Stimulated activated CD4-positive, alpha-beta T cell treated with anti-CD3 and anti-CD28 coated beads, Interleukin-1b, Interleukin-23, amount 100 ng/mL, for 1 hour (primary cell): ENCODE measurements at places on chromosomes 5 and 9.

GRCh38 chr9:86531273-86531970 lies 177.2 kb upstream of the TUT7 start:
- no peak for DNase-seq

GRCh38 chr5:135242021-135242865 lies 156.8 kb downstream of the MACROH2A1 start:
- no peak for DNase-seq

DNA sequence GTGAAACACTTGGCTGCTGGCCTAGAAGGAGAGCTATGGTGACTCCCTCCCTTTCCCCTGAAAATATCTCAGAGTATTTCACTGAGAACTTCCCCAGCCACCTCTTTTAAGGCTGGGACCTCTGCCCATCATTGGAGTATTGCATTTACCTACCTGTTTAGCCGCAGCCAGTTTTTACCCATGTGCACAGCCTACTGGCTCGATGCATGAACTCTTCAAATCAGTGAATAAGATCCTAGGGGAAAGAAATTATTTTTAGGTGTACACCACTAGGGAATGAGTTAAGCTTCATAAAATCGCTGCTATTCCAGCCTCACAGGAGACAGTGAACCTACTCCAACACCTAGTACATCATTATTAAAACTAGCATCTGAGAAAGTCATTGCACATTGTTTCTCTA lies 16.8 kb upstream of the FAM174A start:
- no peak for DNase-seq

DNA sequence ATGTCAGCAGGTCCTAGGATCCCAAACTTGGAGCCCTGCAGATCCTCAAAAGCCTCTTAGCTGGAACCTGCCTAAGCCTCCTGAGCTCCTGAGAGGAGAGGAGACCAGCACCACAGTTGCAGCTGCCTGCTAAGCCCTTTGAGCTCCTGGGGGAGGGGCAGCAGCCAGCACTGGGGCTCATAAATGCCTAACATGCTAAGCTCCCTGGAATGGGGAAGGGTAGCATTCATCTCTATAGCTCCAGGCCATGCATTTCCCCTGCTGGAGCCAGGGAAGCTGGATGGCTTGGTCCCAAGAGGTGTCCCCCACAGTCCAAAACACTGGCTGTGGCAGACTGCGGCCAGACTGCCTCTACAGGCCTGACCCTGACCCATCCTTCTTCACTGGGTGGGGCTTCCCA lies 182.7 kb downstream of the KCNN2 start:
- no peak for DNase-seq

GRCh38 chr5:57566914-57567313 lies 84.3 kb upstream of the ACTBL2 start:
- DNase-seq: no peak

DNA sequence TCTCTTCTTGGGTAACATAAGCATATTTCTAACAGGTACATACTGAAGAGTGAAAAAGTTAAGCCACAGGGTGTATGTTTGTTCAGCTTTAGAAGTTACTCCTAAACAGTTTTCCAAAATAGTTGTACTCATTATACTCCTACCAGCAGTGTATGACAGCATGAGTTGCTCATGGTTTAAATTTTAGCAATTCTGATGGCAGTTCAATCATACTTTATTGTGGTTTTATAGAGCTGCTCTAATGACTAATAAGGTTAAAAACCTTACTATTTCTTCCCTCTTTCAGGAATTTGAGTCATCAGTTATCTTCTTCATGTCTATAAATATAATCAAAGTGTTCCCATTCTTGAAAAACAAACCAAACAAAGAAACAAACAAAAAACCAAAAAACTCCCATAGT lies 81.5 kb downstream of the CAAP1 start:
- no peak for DNase-seq

DNA sequence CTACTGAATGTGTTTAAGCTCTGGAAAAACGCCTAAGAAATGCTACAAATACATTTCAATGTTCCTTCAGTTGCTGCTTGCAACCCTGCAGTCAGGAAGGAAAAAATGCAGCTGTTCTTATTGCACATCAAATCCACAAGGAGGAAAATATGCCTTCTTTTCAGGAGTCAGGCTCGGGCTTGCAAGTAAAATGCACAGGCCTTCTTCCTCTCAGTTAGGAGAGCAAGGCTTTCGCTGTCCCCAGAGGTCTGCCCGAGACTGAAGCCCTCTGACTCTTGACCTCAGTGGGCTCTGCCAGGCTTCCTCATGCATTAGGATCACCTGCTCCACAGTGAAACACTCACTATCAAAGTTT lies 899 bp upstream of the SHC3 start:
- no peak for DNase-seq

- no peak for DNase-seq
These were observed 6.5 kb upstream of the PTGES start for GRCh38 chr9:129759319-129759718.

DNA sequence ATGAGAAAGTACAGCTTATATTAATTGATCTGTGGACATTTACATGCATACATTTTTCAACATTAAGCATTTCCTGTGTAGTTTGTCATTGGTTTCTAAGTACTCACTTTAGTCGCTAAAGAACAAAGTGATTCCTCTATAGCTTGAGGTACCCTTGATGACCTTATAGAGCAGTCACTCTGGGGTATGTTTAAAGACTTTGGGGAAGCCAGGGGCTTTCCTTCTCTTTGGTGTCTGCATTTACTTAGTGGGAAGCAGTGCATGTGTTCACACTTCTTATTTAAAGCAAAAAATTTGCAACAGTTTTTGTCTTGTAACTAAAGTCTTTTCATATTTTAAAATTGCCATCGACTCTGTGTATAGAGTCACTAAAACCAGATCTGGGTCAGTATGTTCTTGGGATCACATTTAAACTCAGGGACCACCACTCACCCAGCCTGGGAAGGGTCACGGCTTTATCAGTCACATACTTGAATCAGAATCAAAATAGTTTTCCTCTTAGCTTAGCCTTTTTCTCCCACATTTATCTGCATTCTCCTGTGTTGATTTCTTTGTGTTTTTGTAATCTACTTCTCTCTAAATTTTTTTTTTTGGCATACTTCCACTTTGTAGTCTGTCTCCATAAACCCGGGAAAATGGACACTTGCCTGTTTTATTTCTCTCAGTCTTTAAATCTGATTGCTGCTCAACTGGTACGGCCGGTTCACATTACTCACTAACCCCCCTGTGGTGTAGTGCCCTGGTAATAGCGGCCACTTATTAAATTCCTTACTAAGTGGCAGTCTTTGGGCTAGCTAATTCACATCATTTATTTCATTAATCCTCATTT lies 143.9 kb upstream of the FBN2 start:
- no peak for DNase-seq
